ENCODE measurements at places on chromosomes 4 and X.

DNA sequence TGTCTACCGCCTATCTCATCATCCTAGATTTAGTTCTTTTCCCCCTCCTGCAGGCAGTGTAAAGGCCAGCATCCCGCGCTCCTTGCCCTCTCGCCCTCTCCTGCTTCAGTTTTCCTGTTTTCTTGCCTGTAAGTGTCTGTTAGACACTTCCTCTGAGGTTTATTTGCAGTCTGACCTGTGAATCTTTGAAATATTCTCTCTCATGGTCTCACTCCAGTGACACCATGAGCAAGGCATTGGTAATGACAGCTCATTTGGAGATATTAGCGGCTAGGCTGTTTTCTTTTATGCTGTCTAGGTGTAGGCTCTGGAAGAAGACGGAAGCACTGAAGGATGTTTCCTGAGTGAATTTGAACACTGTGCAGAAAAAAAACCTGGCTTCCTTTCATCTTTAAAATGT, 179.6 kb downstream of the KDR start:
- no peak for DNase-seq

DNA sequence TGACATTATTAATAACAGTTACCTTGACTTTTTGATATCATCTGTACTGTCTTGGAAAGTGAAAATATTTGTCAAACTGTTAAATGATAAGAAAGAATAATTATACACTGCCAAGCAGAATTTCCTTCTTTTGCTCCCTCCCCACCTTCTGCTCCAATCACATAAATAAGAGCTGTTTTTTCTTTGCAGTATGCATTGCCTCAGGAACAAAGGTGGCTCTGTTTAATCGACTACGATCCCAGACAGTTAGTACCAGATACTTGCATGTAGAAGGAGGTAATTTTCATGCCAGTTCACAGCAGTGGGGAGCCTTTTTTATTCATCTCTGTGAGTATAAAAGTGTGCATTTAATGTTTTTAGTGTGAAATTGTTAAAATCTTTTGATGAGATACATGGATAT, 66.1 kb downstream of the CCKAR start:
- no peak for DNase-seq

- no peak for DNase-seq
Measured at GRCh38 chr4:61628727-61629126, 428.6 kb downstream of the ADGRL3 start.

GRCh38 chrX:47380268-47380667, 9.9 kb downstream of the ZNF157 start:
- DNase-seq, result no peak

DNA sequence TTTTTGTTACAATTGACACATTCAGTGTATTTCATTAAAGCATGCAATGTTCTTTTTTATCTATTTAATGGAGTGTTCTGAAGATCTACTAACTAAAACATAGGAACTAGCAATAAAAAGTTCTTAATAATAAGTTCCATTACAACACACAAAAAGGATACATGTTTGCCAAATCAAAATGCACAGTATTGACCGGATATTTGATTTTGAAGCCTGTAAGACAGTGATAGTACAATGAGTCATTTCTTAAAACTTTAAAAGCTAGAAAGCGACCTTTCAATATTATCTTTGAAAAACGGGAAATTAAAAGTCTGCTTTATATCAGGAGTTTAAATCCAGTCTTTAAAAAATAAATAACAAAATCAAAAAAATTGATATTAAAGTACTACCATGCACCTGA, 2.4 kb upstream of the PRDM5 start:
- DNase-seq, result no peak
